ENCODE measurements at places on chromosomes 12 and 14.

GRCh38 chr12:75099210-75099609 lies 110.4 kb downstream of the KCNC2 start:
- DNase-seq, result no peak

DNA sequence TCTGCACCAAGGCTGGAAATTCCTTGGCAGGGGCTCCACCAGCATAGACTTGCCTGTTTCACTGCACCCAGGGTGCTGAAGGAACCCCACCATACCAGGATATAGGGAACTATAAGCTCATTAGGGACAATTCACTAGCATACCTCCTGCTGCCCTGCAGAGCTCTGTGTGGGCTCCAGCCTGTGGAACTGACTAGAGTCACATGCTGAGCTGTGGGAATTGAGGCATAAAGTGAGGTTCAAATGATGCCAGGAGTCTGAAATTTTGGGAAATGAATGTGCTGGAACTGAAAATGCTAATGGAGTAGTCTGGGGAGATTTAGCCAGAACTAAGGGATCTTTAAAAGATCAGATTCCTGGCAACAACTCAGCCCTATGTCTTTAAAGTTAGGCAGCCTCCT lies 7.3 kb upstream of the EMP1 start:
- DNase-seq, result no peak

DNA sequence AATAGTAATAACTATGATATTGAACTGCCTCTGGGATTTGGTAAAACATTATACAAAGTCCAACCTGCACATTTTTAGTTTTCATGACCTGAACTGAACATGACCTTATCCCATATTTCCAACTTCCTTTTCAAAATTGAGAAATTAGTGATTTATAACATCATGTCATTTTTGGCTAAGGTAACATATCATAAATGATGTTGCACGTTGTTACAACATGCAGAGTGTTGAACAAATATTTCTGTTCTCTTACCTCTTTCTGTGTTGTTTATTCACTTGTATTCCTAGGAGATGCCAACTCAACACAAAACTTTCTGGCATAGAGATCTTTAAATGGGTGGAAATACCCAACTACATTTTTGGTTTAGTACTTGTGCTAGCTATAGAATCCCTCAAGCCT lies 496.0 kb downstream of the SLC6A15 start:
- no peak for DNase-seq

GRCh38 chr12:6534695-6534944 lies 303 bp downstream of the GAPDH start:
- DNase-seq, result no peak

DNA sequence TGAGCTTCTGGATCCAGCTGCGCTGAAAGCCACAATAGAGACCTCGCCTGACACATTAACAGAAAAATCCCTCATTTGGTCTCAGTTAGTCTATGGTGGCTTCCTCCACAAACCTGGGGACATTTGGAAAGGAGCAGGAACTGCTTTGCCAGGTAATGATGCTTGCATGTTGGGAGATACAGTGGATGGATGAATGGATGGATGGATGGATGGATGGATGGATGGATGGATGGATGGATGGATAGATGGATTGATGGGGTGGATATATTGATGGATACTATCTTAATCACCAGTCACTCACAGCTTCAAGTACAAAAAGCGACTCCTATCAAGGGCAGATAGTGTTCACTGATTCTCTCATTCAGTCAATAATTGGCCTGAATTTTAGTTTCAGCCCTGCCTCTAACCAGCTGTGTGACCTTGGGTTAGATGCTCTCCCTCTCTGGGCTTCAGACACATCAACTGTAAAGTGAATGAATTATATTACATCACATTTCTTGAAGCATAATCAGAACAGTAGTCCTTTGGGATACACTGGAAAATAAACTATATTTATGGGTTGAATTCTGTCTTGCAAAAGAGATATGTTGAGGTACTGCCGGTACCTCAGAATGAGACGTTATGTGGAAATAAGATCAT lies 29.3 kb downstream of the MAP1LC3B2 start:
- no peak for DNase-seq

- peak; percentile 53 for DNase-seq
Measured at GRCh38 chr14:65002586-65003210, 16.0 kb downstream of the FNTB start.

GRCh38 chr12:75526655-75527511 lies 15.5 kb upstream of the KRR1 start:
- DNase-seq, result peak; percentile 73

- peak; percentile 56 for DNase-seq
Measured at GRCh38 chr12:97404543-97404942, 58.1 kb upstream of the RMST start.

DNA sequence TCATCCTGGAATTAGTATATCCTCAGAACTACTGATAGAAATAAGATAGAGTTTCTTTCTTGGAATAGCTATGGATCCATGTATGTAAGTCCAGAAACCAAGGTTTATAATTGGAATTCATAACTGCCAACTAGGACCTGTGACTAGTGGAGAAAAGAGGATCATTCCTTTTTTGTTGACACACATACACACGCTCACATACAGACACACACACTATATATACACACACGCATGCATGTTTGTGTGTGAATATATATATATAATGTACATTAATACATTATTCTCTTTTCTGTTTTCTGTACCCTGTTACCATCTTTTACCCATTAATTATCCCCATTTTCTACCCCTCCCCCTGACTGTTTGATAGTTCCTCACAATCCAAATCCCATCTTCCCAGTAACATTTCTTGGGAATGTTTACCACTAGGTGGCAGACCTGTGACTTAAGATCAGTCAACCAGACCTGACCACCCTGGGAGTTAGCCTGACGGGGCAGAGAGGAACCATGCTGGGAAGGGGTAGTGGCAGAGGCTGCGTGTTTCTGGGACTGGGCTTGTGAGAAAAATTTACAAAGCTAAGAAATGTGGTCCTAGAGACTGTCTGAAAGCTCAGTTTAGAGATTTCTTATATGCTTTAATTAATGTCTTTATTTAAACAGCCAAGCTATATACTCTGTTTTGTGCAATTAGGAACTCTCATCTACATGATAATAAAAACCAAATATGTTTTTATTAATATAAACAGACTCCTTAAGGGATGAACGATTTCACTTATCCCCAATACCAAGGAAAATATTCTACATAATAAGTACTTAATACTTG lies 308.0 kb downstream of the PPFIA2 start:
- peak; percentile 65 for DNase-seq

- DNase-seq, result no peak
Measured at GRCh38 chr14:62209287-62209899, 447.2 kb downstream of the SNAPC1 start.

- no peak for DNase-seq
Measured at GRCh38 chr14:64089920-64090319, 204.3 kb downstream of the ESR2 start.

GRCh38 chr14:91220581-91221000 lies 23.9 kb downstream of the GPR68 start:
- no peak for DNase-seq

- DNase-seq, result peak; percentile 54
Measured at GRCh38 chr12:57129889-57130288, 1.6 kb downstream of the LRP1 start.

DNA sequence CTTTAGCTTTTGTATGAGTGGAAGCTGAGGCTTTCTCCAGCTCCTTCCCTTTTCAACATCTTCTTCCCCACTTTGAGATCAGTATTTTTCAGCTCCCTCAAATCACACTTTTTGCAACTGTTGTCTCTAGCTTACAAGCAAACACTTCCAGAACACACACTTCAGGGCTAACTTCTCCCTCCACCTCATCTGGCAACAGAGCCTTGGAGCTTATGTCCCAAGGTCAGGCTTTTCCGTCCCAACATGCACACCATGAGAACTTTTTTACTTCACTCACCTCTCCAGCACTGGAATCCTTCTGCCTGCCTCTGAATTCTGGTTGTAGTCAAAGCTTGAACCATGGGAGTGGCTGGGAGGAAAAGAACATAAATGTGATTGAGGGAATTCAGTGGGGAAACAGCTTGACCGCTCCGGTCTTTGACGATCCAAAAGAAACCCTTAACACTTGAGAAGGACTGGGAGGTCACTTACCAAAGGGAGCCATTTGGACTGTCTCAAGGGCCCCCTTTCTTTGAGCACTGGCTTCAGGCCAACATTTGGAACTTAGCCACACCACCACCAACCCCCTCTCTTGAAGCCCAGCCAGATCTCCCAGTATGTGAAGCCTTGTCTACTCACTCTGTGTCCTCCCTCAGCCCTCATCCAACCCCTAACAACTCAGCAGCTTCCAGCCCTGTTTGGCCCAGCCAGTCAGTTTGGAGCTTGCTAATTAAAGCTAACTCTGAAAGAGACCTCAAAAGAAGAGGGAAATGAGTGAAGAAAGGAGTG lies 3.9 kb upstream of the BLOC1S1 start:
- DNase-seq, result no peak

DNA sequence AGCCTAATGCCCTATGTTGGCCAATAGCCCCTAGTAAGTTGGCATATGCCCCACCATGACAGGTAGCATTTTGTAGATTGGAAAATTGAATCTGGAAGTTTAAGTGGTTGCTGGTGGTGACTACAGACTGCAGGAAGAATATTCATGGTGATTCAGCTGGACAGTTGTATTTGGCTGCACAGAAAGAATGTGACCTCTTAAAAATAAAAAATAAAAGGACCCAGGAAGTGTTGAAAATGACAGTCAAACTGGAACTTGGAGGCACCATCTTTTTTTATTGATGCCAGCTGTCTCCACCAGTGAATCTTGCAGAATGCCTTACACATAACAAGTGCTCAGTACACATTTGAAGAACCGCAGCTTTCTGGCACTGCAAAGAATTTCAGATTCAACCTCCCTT lies 73.9 kb downstream of the PRMT8 start:
- DNase-seq, result no peak

DNA sequence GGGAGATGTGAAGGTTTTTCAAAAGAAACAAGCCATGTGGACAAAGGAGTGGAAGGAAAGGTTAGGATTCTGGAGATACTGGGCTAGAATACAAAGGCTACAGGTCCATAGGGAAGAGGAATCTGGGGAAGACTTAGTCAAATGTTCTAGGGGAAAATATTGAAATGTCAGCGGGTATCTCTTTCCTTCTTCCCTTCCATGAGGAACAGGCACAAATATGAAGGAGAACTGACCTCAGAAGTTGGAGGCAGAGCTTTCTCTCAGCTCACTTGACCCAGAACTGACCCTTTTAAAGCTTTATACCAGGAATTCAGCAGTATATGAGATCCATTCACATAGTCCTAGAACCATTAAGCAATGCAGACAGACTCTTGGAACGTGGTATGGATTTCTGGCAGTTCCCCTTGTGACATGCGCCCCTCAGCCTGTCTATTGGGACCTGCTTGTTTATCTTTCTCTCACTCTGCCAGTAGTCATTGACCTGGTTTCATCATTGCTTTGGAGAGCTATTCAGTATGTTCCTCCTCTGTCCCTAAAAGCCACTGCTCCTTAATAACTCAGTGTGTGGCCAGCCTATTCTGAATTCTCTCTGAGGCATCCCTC lies 43.0 kb upstream of the GSG1 start:
- no peak for DNase-seq

DNA sequence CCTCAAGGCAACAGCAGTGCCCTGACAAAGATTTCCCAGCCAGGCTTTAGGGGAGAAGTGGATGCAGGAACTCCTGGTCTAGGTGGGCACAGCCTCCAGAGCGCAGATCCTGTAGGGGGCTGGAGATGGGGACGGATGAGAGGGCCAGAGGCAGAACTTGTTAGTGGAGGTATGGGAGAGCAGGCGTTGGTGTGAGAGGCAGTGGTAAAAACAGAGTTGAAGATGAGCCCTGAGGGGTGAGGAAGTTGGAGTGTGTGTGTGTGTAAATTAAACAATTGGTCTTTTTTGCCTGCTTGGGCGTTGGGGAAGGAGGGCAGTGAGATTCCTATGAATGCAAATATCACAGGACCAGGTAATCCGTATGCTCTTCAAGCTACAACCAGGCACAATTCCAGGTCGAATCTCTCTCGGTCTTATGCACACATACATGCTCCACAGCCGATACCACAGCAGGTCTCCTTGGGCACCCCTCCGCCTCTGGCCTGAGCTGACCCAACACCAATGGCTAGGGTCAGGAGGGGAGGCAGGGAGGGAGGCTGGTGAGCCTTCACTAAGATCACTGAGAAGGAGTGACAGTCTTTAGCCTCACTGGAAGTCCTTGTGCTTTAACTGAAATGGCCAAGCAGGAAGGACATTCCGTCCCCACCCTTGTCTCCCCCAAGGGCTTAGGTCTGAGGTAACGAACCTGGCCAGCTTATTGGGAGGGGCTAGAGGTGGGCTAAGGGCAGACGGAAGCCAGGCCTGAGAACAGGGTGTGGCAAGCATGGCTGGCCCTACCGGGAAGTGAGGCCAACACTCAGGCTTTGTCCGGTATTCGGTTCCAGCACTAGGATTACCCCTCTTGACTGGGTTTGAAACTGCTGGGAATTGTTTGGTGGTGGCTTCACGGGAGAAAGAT lies 1.5 kb upstream of the KRT7 start:
- DNase-seq, result no peak

DNA sequence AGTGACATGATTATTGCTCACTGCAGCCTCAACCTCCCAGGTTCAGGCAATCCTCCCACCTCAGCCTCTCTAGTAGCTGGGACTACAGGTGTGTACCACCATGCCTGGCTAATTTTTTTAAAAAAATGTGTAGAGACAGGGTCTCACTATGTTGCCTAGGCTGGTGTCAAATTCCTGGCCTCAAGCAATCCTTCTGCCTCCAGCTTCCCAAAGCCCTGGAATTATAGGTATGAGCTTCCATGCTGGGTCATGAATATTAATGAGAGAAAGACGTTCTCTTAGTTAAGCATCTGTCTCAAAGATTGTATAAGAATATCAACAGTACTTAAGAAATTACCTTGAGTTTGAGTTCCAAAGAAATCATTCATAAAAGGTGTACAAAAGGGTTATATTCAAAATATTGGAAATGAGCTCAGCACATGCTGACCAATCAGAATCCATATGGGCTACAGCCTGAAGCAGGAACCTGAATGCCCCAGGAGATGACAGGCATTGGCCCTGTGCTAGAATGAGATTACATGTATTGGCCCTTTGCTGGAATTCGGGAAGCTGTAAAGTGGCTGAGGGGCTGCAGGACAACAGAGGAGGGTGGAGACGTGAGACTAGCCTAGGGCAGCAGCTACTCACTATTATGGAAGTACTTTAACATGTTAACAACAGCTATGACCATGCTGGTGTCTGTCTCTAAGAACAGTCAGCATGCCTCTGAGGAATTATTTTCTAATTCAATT lies 157.0 kb upstream of the CPNE8 start:
- no peak for DNase-seq

- no peak for DNase-seq
Measured at GRCh38 chr14:87411370-87411769, 581.6 kb downstream of the GALC start.
